ENCODE measurements at places on chromosomes 1 and 21.
A peak's percentile ranks its signal among the peaks of the same experiment; 100 is the strongest.

DNA sequence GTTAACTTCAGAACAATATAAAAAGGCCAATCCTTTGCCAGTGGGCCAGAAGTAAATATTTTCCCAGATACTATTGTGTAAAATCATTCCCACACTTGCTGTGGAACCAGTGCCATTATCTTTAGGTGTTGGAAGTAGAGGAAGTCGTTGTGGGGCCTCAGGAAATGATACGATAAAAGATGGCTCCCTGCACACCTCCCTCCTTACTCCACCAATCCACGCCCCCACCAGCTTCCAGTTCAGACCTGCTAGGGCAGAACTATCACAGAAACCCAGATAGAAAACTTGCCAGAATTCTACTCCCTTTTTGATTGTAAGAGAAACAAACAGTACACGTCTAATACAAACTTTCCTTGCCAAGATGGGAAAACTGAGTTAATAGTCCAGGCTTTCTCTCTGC lies 173.0 kb upstream of the FMN2 start:
- no peak for DNase-seq
- no peaks in the 10 kb centered on the region for H3K4me1 ChIP-seq
- no peak overlapping the region for H3K27ac ChIP-seq
- H3K36me3 ChIP-seq = no peaks in the 10 kb centered on the region
- H3K27me3 ChIP-seq = no peaks in the 10 kb centered on the region
- H3K4me3 ChIP-seq = no peak overlapping the region

GRCh38 chr1:207856276-207857023 lies 54.5 kb downstream of the CD34 start:
- H3K36me3 ChIP-seq = no peaks in the 10 kb centered on the region
- no peak overlapping the region for H3K27ac ChIP-seq
- H3K27me3 ChIP-seq = peaks cover 6% of the 10 kb centered on the region
- peaks cover 20% of the 10 kb centered on the region for H3K4me1 ChIP-seq
- no peak for DNase-seq
- H3K4me3 ChIP-seq = no peak overlapping the region

DNA sequence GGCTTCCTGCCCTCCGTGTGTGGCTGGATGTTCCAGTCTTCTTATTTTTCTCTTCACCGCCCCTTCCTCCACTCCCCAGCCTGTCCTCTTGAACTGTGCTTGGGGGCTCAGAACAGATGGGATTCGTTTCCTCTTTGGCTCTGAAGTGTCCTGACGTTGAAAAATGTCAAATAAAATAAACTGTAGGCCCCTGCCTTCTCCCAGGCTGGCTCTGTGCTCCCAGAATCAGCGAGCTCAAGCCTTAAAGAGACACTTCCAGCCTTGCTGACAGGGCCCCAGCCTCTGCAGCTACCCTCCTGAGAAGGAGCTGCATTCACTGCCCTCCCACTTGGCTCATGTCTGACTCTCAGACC lies 104.2 kb upstream of the IPO9 start:
- no peak overlapping the region for H3K4me3 ChIP-seq
- H3K4me1 ChIP-seq = peaks cover 44% of the 10 kb centered on the region
- H3K27ac ChIP-seq = peak overlapping the region; percentile 90
- no peak for DNase-seq
- no peaks in the 10 kb centered on the region for H3K36me3 ChIP-seq

DNA sequence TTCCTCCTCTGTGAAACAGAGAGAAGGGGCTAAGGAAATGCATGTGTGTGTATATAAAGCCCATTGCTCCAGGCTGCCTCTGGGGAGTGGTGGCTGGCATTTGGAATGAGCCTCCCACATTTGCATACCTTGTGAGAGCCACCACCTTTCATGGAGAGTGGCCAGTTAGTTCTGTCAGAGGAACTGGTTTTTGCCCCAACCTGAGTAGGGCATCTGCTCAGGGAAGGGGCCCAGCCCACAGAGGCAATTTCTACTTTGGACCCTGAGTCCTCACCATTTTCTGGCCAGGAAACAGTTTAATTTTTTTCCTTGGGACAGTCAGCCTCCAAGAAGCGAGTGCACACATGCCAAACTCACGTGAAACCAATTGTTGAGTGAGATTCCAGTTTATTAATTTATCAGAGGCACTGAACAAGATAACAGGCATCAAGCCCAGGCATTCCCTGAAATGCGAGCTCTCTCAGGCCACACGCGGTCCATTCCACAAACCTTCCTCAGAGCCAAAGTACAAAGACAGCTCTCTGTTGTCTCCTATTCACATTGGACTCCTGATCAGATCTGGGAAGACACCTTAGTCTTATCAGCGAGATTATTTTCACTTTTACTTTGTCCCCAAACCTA lies 1.0 kb upstream of the SLC6A9 start:
- H3K27me3 ChIP-seq = peaks cover 5% of the 10 kb centered on the region
- no peak for DNase-seq
- H3K27ac ChIP-seq = no peak overlapping the region
- peaks cover 70% of the 10 kb centered on the region for H3K4me1 ChIP-seq

DNA sequence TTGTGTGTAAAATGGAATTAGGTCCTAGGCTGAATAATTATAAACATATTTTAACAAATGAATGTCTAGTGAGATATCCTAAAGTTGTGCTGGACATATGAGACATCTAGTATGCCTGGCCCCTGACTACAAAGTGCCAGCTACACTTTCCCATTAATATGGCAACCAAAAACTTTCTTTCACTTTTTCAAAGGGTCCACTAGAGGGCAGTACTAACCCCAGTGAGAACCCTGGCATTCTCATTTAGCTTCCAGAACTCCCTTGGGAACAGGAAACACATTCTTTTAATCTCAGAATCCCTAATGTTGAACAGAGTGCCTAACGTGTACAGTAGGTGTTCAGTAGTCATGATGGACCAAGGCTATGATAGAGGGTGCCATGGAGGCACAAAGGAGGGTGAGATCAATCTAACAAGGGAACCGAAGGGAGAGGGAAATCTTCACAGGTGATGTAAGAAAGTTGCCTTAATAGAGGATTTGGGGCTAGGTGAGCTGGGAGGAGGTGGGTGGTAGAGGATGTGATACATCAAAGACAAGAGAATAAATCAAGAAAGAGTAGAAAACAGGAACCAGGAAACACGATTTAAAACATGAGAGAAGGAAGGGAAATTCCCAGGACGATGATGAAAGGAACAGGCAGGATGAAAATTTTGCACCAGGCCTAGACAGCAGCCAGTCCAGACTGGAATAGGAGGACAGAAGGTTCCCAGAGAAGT lies 41.6 kb downstream of the NSL1 start:
- no peak overlapping the region for H3K27ac ChIP-seq
- DNase-seq = peak; percentile 21
- H3K4me1 ChIP-seq = peaks cover 18% of the 10 kb centered on the region
- H3K36me3 ChIP-seq = peaks cover 28% of the 10 kb centered on the region
- no peak overlapping the region for H3K4me3 ChIP-seq

DNA sequence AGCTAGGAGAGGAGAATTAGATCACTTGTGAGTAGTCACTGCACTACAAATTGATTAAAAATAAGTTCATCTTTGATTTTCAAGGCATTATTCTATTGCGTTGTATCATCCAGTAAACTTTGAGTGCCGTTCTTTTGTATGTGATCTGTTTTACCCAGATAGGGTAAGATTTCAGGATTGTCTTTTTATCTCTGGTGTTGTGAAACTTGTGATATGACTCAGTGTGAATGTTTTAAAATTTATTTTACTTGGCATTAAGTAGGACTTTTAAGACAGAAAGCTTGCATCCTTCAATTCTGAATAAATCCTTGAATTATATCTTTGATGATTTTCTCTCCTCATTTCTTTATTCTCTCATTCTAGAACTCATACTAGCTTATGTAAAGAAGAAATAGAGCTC lies 93.3 kb upstream of the ADAMTS5 start:
- no peak for DNase-seq
- H3K4me1 ChIP-seq = no peaks in the 10 kb centered on the region
- H3K27me3 ChIP-seq = peaks cover 3% of the 10 kb centered on the region
- H3K27ac ChIP-seq = no peak overlapping the region
- H3K36me3 ChIP-seq = peaks cover 5% of the 10 kb centered on the region

- H3K4me1 ChIP-seq = peaks cover 27% of the 10 kb centered on the region
- no peak overlapping the region for H3K4me3 ChIP-seq
- DNase-seq = no peak
- H3K27me3 ChIP-seq = no peaks in the 10 kb centered on the region
- H3K36me3 ChIP-seq = peaks cover 51% of the 10 kb centered on the region
These were observed 6.7 kb downstream of the HMGN2 start for GRCh38 chr1:26478988-26479387.

DNA sequence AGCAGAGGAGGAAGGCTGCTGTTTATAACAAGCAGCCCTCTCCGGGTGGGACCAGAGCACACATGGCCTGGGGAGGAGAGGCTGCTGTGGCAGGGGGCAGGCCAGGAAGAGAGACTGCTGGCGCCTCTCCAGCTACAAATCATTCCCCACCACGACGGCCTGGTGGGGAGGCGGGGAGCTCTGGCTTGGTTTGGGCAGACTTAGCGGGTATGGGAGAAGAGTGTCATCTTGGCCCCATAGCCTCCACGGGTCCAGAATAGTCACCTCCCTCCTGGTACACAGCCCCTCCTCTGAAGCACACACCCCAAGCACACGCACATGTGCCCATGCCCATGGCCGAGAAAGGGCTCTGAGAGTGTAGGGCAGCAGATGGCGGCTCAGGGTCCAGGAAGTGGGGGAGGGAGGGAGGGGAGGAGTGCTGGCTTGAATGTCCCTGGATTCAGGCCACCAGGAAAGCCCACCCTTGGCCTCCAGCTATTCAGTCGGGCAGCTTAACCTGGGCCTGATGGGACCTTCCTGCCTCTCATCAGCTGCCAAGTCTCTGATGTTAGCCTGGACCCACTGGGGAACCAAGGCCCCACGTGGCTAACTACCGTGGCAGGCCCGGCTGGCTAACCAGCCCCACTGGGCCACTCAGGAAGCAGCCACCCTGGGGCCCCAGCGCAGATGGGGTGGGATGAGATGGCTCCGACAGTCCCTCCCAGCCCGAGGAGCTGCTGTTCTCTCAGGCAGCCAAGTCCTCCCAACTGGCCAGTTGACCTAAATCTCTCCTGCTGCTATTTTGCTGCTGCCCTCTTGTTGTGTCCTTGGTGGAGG lies 10.9 kb downstream of the LRP8 start:
- H3K27me3 ChIP-seq = no peaks in the 10 kb centered on the region
- DNase-seq = peak; percentile 49
- H3K4me1 ChIP-seq = peaks cover 89% of the 10 kb centered on the region

DNA sequence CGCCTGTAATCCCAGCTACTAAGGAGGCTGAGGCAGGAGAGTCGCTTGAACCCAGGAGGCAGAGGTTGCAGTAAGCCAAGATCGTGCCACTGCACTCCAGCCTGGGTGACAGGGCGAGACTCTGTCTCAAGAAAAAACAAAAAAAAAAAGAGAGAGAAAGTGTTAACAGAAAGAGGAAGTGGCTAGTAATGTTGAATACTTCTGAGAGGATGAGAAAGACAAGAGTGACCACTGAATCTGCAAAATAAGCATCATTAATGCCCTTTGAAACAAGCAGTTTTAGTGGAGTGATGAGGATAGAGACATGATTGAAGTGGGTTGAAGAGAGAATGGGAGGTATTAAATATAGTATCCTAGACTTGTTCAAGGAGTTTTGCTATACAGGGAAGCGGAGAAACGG lies 11.7 kb downstream of the MPZ start:
- no peaks in the 10 kb centered on the region for H3K4me1 ChIP-seq
- no peaks in the 10 kb centered on the region for H3K36me3 ChIP-seq
- DNase-seq = no peak
- H3K27me3 ChIP-seq = no peaks in the 10 kb centered on the region
- no peak overlapping the region for H3K27ac ChIP-seq
- no peak overlapping the region for H3K4me3 ChIP-seq

GRCh38 chr1:145784409-145784808 lies 39.5 kb downstream of the RNF115 start:
- no peak overlapping the region for H3K27ac ChIP-seq
- no peak overlapping the region for H3K4me3 ChIP-seq
- H3K27me3 ChIP-seq = no peaks in the 10 kb centered on the region
- H3K4me1 ChIP-seq = peaks cover 10% of the 10 kb centered on the region

GRCh38 chr1:210342986-210343780 lies 14.5 kb downstream of the HHAT start:
- DNase-seq = no peak
- no peak overlapping the region for H3K4me3 ChIP-seq
- no peaks in the 10 kb centered on the region for H3K36me3 ChIP-seq
- peaks cover 8% of the 10 kb centered on the region for H3K27me3 ChIP-seq
- no peak overlapping the region for H3K27ac ChIP-seq

DNA sequence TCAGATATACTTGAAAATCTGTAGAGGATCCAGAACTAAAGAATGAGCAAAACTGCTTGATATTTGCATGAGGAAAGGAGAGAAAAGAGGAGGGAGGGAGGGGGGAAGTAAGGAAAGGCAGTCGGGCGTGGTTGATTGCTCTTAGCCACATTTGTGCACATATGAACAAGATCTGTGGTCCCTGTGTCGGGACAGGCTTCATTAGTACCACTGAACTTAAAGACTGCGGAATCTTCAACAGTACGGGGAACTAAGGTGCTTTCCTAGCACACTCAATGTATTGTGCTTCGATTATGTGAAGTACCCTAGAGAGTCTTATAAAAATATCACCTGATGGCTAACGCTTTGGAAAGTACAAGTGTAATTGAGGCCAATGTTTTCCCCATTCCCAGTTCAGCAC lies 59.9 kb downstream of the ZBTB18 start:
- no peak for DNase-seq
- no peaks in the 10 kb centered on the region for H3K36me3 ChIP-seq
- peaks cover 3% of the 10 kb centered on the region for H3K27me3 ChIP-seq
- no peak overlapping the region for H3K4me3 ChIP-seq
- H3K27ac ChIP-seq = no peak overlapping the region

GRCh38 chr1:69568421-69569174 lies 876 bp downstream of the LRRC7 start:
- H3K27me3 ChIP-seq = peaks cover 88% of the 10 kb centered on the region
- no peak for DNase-seq
- H3K36me3 ChIP-seq = no peaks in the 10 kb centered on the region
- H3K27ac ChIP-seq = no peak overlapping the region
- peak overlapping the region; percentile 90 for H3K4me3 ChIP-seq
